ENCODE measurements at places on chromosomes 5 and 9.

DNA sequence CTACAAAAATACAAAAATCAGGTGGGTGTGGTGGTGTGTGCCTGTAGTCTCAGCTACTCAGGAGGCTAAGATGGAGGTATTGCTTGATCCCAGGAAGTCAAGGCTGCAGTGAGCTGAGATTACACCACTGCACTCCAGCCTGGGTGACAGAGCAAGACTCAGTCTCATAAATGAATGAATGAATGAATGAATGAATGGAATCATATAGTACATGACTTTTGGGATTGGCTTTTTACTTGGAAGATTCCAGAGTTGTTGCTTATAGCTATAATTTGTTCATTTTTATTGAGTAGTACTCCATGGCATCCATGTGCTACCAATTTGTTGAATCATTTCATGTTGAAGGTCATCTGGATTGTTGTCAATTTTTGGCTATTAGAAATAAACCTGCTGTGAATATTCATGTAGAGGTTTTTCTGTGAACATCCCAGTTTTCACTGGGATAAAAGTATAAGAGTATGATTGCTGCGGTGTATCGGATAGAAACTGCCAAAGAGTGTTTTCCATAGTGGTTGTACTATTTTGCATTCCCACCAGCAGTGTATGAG, 19.9 kb downstream of the ERBIN start:
- no peak for DNase-seq

- DNase-seq = no peak
Observed at GRCh38 chr5:141517312-141517711, 28.4 kb downstream of the PCDHGC5 start.

GRCh38 chr5:67957374-67957773, 258.2 kb upstream of the PIK3R1 start:
- DNase-seq = peak; percentile 64

GRCh38 chr9:97557606-97558095, 56.2 kb downstream of the TMOD1 start:
- no peak for DNase-seq

- no peak for DNase-seq
Observed at GRCh38 chr9:76181781-76182180, 212.4 kb downstream of the RFK start.

GRCh38 chr9:115845648-115846312, 307.8 kb upstream of the PAPPA start:
- no peak for DNase-seq

DNA sequence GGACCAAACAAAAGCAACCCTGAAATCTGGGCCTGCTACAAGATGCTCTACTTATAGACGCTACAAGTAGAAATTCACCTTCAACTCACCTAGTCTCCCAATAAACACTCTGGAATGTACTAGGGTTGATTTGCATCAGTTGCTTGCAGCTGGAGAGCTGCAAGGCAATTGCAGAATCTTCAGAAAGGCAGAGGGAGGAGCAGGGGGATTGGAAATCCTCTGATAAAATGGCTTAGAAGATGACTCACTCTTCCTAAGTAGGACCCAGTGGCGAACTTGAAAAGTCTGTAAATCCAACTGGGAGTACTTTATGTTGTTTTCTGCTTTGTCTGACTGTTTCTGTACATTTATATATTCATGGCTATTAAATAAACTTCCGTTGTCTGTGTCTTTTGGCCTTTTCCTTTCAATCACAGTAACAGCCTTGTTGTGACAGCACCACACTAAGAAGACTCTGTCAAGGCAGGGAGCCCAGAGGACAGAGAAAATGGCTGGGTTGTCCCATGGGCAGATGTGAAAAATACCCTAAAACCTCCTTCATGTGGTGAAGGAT, 14.7 kb upstream of the MLLT3 start:
- DNase-seq = no peak

GRCh38 chr9:136316896-136317676, 10.3 kb upstream of the GPSM1 start:
- no peak for DNase-seq

DNA sequence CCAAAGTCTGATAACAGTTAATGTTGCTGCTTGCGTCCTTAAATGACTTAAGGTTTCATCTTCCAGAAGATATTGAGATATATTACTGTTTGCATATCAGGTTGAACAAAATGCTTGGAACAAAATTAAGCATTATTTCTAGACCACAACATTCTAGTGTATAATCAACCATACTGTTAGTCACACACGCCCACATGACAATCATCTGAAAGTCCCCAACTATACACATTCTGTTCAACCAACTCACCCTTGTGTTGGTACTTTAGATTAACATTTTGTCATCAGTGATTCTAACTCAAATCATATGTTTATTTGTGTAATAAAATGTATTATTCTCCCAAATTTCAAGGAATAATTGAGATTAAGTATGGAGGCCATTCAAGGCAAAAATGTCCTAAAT, 47.3 kb downstream of the LURAP1L start:
- DNase-seq = no peak

DNA sequence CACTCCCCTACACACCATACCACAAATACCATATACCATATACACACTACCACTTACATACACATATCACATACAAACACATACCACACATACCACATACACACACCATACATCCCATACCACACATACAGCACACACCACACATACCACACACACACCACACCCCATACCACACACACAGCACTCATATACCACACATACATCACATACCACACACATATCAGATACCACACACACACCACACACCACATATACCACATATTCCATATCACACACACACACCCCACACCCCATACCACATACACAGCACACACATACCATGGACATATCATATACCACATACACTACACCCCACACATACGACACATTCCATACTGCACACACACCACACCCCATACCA, 276.6 kb downstream of the GADD45G start:
- DNase-seq = no peak

GRCh38 chr9:89619019-89619418, 14.2 kb downstream of the GADD45G start:
- no peak for DNase-seq

DNA sequence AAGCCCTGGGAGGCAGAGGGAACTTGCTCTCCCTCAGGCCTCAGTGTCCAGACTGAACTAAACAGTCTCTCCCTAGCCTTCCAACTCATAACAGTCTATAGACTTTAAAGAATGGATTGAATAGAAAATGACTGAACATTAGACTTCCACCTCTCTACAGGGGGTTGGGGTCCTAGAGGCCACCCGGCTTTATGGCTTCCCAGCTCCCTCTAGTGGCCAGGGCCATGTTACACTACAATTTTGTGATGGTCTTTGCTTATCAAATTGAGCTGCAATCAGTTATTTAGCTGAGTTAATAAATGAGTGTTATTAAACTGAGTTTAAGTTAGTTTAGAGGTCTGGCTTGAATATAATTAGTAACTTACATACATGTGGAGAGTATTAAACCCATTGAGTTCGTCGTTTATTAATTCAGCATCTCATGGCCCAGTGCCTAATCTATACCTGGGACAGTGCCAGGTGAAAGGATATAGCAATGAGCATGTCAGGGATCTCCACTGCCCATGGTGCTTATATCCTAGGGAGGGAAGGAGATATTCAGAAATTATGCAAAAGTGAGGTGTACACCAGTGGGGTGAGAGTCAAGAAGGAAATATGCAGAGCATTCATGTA, 105.2 kb downstream of the SH3TC2 start:
- DNase-seq = peak; percentile 5

DNA sequence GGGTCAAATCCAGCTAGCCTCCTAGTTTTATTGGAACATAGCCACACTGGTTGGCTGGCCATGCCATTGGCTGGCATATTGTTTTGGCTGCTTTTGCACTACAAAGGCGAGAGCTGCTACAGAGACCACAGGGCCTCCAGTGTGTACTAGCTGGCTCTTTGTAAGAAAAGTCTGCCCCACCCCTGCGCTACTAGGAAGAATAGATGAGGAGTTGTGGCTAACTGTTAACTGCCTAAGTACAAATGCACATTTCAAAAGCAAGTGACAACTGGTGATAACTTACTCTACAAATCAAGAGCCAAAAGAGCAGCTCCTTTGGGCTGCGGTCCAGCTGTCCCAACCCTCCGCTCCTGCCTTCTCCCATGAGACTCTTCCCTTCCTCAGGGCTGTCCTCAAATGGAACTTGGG, 63.9 kb downstream of the SERINC5 start:
- no peak for DNase-seq

- no peak for DNase-seq
Observed at GRCh38 chr9:82466616-82467260, 478.2 kb downstream of the SPATA31D1 start.

DNA sequence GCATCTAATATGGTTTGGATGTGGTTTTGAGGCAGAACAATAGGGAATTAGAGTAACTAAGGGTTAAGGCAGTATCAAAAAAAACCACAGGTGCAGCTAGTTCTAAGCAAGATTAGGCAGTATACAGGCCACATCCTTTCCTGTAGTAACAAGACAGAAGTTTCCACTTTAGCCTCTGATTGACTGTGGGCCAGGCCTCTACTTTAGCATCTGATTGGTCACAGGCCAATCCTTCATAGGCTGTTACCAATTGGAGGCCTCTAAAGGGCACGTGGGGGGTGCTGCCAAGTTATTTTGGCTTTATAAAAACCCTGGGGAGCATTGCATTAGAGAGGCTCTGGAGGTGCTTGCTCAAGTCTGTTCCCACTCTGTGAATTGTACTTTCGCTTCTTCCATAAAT, 144.1 kb upstream of the ST8SIA4 start:
- DNase-seq = no peak

DNA sequence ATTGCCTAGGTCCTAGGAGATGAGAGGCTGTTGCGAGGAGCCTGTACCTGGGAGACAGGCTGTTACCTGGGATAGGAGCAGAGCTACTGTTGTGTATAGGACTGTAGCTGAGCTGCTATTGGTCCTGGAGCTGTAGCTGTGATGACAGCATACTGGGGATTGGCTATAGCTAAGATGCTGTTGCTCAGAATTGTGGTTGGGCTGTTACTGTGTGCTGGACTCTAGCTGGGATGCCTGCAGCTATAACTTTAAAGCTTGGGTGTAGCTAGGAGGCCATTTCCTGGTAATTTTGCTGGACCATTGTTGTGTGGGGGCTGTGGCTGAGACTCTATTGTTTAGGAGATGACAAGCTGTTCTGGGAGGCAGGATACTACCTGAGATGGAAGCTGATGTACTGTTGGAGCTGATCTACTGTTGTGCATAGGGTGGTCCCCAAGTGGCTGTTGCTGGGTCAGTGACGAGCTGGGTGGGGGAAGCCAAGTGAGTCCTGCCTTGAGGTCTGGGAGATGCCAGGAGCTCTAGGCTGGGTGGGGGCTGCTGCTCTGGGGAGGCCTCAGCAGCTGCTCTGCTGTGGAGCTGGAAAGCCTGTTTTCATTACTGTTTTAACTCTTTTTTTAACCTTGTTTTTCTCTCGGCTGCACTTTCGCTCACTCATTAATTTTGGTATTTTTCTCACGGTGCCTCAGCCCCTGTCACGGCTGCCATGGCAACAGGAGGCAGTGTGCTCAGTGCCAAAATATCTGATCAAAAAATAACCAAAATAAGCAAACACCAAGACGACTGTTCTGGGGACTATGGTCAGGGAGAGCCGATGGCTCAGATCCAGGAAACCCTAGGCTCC, 3.0 kb upstream of the PCDH1 start:
- no peak for DNase-seq

- no peak for DNase-seq
Observed at GRCh38 chr5:30156156-30156555, 1037.3 kb upstream of the CDH6 start.

- DNase-seq = no peak
Observed at GRCh38 chr5:108588323-108588722, 159.4 kb upstream of the FER start.

DNA sequence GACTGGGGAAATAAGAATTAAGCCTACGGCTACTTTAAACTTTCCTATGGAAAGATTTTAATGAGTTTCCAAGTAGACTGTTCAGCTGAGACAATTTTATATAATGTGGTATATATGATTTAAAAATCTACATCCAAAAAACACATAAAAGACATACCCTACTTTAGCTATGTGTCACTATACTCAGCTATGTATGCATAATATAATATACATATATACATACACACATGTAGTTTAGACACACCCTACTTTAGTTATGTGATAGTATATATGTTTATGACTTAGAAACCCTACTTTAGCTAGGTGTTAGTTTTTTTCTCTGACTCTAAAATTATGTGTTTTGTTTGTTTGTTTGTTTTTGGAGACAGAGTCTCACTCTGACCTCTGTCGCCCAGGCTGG, 100.5 kb upstream of the DAB2 start:
- DNase-seq = no peak

DNA sequence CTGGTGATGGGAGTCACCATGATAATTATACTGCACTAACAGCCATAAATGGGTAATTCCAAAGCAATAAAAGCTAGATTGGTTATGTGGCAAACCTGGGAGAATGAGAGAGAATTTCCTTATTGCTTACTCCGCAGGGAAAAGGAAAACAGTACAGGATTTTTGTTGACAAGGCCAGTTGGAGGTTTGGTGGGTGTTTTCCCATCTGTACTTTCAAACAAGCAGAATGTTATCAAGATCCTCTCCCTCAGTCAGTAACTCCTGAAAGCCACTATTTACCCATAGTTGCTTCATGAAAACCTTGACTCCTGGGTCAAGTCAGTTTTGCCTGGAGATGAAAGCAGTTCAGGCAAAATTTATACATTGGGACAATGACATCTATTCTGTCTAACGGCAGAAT, 26.4 kb downstream of the IL9 start:
- no peak for DNase-seq

- DNase-seq = no peak
Observed at GRCh38 chr9:105850852-105851500, 156.6 kb downstream of the TMEM38B start.

- no peak for DNase-seq
Observed at GRCh38 chr5:83937837-83938236, 217.2 kb upstream of the HAPLN1 start.

- no peak for DNase-seq
Observed at GRCh38 chr9:92710368-92710767, 40.4 kb upstream of the IPPK start.

- DNase-seq = no peak
Observed at GRCh38 chr5:81906086-81906485, 65.7 kb upstream of the ATG10 start.

GRCh38 chr5:27854243-27854852, 816.0 kb upstream of the CDH9 start:
- no peak for DNase-seq

GRCh38 chr5:176848651-176849050, 38.3 kb downstream of the UNC5A start:
- no peak for DNase-seq

- no peak for DNase-seq
Observed at GRCh38 chr9:136228107-136228875, 17.3 kb downstream of the QSOX2 start.

- DNase-seq = no peak
Observed at GRCh38 chr9:14899042-14899814, 11.0 kb downstream of the FREM1 start.

DNA sequence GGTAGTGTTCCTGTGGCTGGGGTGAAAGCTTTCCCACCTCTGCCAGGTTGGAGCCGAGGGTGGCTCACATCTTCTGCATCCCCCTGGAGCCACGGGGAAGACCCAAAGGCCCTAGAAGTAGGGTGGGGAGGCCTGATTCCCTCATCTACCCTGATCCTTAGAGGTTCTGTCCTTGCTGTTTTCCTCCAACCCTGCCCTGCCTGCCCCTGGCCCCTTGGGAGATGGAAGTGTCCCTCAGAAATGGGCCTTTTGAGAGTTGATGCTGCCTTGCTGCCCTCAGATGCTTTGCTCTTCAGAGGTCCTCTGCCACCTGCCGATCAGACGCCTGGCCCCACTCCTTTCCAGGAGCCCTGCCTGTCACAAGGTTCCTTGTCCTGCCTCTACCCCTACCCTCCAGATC, 6.3 kb downstream of the CCL19 start:
- no peak for DNase-seq

Data from NCI-H146 (cell line).